Astrocyte (in vitro differentiated cells and primary cell): ENCODE measurements at places on chromosomes 7 and 10. TPM values are rescaled to one million over a fixed set of nuclear protein-coding genes. Genes with fewer than 3 reads are reported as not detected.

- H3K27me3 ChIP-seq, result no peaks in the 10 kb centered on the region
- H3K27ac ChIP-seq, result no peak overlapping the region
- DNase-seq, result peak; percentile 67
Observed at GRCh38 chr10:92011560-92012214, 88.1 kb downstream of the BTAF1 start.

DNA sequence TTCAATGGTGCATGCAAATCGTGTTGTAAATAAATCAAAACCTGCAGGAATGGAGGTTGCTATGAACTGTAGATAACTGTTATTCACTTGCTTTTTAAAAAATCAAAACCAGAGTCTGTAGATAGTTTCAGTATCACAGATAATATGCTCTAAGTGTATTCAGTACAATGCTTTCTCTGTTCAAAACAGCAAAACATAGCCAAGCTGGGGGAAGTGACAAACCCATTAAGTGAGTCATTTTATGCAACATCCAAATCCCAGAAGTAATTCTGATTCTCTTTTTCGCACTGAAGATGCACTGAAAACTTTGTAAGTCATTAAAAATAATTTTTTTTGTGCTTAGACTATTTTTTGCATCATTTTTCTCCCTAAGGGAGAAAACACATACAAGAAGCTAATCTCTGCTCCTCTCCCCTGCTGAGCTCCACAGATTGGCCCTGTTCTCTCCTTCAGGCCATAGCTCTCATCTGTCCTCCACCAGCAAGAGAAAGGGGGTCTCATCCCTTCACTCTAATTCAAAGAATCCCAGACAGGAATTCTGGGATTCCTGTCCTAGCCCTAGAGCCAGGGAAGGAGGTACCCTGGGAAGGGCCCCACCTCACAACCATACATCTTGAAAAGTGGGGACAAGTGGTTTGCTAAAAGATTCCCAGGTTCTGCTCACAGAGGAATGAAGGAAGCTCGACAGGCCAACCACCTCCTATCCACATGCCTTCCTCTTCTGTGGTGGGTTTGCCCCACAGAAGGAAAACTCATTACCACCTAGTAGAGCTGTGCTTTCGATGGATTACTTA lies 4.9 kb downstream of the PRTFDC1 start:
- DNase-seq, result peak; percentile 68
- H3K4me1 ChIP-seq, result peaks cover 13% of the 10 kb centered on the region
- H3K36me3 ChIP-seq, result no peaks in the 10 kb centered on the region
- peak overlapping the region; percentile 34 for H3K27ac ChIP-seq
- H3K27me3 ChIP-seq, result no peaks in the 10 kb centered on the region
- H3K4me3 ChIP-seq, result no peak overlapping the region

DNA sequence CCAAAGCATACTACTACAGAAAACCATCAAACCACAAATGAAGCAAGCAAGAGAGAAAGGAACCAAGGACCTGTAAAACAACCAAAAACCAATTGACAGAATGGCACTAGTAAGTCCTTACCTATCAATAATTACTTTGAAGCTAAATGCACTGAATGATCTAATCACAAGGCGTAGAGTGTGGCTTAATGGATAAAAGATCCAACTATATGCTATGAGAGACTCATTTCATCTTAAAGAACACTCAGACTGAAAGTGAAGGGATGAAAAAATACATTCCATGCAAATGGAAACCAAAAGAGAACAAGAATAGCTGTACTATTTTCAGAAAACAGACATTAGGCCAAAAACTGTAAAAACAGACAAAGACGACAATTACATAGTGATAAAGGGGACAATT lies 70.7 kb downstream of the CRPPA start:
- H3K4me3 ChIP-seq, result no peak overlapping the region
- H3K4me1 ChIP-seq, result peaks cover 29% of the 10 kb centered on the region

PON1 gene
- 0.99 and 1.00 TPM in 2 replicates for total RNA-seq

TFPI2 gene
- 66.2 and 74.8 TPM in 2 replicates for total RNA-seq

DNA sequence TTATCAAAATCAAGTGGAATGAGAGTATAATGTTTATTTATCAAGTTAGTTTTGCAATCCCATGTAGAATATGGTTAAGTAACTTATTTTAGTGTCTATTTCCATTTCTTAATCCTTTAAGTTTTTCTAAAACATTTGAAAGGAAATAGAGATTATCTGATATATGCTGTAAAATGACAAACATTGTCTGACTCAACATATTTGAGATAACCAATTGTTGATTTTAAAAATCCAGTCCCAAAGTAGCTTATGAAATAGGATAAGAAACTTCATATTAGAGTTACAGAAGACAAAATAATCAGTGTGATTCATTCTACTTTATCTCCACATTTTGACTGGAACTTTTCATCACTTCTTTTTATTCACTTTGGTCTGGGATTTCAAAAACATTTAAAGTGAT lies 38.7 kb upstream of the CDK1 start:
- no peak overlapping the region for H3K4me3 ChIP-seq
- peak; percentile 60 for DNase-seq
- H3K27ac ChIP-seq, result no peak overlapping the region
- no peaks in the 10 kb centered on the region for H3K36me3 ChIP-seq
- H3K27me3 ChIP-seq, result peaks cover 17% of the 10 kb centered on the region

GRCh38 chr7:107638594-107638993 lies 22.0 kb upstream of the SLC26A4 start:
- DNase-seq, result no peak
- H3K4me3 ChIP-seq, result no peak overlapping the region

AQP1 gene
- 6.7 and 10.0 TPM in 2 replicates for total RNA-seq
